Ovary (tissue), 10 donors: ENCODE measurements at places on chromosomes 1 and 21. TPM values are rescaled to one million over a fixed set of nuclear protein-coding genes. Genes with fewer than 3 reads are reported as not detected.

GRCh38 chr1:209567698-209568175 is 15.8 kb upstream of the CAMK1G start:
- no peak for DNase-seq

DNA sequence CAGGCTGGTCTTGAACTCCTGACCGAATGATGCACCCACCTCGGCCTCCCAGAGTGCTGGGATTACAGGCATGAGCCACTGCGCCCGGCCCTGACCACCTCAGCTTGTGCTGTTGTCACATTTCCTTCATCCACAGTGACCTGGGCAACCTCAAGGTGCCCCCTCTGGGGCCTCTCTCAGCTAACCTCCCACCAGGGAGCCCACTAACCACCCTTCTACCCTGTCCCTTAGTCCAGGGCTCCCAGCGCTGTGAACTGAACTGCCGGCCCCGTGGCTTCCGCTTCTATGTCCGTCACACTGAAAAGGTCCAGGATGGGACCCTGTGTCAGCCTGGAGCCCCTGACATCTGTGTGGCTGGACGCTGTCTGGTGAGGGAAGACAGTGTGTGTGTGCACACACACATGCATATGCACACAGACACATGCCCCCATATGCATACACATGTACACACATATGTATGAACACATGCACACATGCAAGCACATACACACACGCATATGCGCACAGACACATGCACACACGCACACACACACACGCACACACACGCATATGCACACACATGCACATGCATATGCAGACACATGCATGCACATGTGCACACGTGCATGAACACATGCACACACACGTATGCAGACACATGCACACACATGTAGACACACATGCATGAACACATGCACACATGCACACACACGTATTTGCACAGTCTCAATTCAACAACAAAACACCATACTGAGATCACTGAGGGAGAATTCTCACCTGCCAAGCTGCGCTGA is 6.2 kb downstream of the ADAMTSL4 start:
- DNase-seq = no peak

GRCh38 chr1:212749821-212750535 is 41.6 kb downstream of the NSL1 start:
- DNase-seq = no peak

Gene SYTL1
- 3.5 TPM for total RNA-seq

Gene MPL
- total RNA-seq = 0.82 TPM

Gene WNT3A
- total RNA-seq = not detected

GRCh38 chr1:168947041-168947440 is 159.4 kb upstream of the ATP1B1 start:
- no peak for DNase-seq

GRCh38 chr1:176656257-176656995 is 193.5 kb downstream of the PAPPA2 start:
- DNase-seq = no peak

- no peak for DNase-seq
Measured at GRCh38 chr1:67991546-67991945, 58.9 kb downstream of the DIRAS3 start.

DNA sequence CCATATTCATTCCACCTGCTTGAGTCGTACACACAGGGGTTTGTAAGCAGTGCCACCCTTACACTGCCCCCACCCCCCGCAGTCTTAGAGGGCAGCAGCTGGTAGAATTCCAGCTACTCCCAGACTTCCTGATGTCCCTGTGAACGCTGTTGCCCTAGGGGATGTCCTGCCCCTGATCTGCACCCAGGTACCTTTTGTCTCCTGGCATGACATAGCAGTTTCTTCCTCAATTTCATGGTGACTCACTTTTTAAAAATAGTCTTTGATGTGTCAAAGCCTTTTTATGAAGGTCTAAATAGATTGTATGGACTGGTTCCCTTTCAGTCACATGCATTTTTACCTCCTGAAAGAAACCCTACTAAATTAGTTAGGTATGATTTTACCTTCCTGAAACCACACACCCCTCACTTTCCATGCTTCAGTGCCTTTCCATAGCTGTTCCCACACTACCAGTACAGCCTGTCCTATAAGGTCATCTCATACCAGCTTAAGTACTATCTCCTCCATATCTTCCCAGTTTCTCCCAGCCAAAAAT is 76.4 kb downstream of the ST3GAL3 start:
- DNase-seq = no peak

- DNase-seq = no peak
Measured at GRCh38 chr1:114328361-114328904, 174.8 kb upstream of the SYT6 start.

- no peak for DNase-seq
Measured at GRCh38 chr1:32466761-32467160, 1.9 kb downstream of the ZBTB8B start.

DNA sequence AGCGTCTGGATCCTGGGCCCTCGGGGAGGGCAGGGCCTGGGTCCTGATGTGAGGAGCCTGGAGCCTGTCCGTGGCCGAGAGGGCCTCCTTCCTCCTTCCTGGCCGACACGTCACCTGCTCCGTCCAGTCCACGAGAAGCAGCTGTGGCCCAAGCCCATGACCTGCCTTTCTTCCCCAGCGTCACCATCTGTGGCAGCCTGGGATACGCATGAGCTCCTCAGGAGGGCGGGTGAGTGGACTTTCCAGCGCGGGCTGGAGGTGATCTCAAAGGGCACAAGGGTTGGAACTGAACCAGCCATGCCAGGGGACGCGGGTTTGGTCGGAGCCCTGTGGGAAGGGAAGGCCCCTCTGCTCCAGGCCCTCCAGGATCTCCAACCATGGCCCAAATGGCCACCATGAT is 90.4 kb downstream of the DHRS3 start:
- no peak for DNase-seq

DNA sequence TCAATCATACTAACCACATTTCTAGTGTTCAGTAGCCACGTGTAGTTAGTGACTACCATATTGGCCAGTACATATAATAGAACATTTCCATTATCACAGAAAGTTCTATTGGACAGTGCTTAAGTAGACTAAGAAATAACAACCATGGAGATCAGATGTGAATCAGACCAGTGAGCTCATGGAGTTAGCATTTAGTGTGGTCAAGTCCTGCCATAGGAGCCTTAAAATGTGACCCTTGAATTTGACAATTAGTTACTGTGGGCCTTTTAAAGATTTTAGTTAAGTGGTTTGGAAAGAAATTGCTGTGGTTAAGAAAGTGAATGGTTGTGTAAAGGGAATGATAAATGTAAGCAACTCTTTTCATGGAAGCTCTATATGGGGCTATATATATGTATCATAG is 123.4 kb downstream of the POU2F1 start:
- DNase-seq = no peak

DNA sequence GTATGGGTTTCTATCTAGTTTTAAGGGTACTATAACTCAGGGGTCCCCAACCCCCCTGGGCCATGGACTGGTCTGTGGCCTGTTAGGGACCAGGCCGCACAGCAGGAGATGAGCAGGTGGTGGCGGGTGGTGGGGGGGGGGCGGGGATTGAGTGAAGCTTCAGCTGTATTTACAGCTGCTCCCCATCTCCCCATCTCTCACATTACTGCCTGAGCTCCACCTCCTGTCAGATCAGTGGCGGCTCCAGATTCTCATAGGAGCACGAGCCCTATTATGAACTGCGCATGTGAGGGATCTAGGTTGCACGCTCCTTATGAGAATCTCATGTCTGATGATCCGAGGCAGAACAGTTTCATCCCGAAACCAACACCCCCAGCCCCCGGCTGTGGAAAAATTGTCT is 95.1 kb upstream of the SLC45A1 start:
- DNase-seq = no peak

DNA sequence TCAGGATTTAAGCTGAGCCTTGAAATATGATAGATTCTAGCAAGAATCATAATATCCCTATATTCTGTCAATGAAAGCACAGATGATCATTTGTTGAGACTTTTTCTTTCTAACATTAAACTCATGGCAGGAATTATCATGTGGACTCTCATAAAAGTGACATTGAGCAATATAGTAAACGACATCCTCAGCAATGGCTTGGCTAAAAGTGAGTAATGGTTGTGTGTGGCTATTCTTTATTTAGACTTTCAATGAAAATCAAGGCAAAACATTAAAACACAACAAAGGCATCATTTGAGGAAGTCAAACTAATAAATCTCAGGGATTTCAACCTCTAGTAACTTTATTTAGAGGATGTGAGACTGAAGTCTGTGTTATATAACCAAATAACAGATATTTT is 257.8 kb upstream of the ADGRL4 start:
- no peak for DNase-seq

DNA sequence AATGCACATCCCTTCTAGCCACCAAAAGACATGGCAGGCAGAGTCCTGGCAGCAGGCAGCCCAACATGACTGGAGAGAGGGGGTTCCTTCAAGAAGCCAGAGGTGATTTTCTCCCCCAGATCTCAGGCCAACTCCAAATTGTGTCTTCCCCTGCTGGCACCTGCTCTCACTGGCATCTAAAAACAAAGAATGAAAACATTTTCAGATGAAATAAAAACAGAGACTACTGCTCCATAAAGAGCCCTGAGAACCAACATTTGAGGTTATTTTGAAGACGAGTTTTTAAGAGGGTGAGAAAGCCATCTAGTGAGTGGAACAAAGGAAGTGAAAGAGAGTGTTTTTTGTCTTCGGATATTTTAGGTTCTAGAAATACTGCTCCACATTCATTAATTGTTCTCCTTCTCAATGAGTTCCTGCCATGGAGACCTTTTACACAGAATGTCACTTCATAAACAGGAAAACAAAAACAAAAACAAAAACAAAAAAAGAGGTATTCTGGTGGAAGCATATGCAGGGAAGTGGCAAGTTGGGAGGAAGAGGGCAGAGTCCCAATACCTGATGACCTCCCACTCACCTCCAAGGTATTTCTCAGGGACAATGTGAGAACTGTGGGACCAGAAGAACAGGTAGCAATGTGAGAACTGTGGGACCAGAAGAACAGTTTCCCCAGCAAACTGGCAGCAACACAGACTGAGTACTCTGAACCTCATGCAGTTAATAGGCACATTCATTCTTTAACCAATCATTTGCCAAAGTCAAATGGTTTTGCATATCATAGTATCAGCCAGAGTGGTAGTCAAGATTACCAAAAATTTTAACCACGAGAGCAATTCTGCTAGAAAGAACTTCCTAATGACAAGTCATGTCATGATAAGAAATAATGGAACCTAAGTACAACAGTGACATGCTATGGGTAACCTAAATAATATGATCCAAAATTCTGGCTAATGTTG is 50.0 kb downstream of the KIAA0319L start:
- no peak for DNase-seq

- no peak for DNase-seq
Measured at GRCh38 chr1:228463009-228463558, 24.1 kb upstream of the RNF187 start.

- DNase-seq = no peak
Measured at GRCh38 chr1:204626381-204626780, 59.2 kb downstream of the LRRN2 start.

- no peak for DNase-seq
Measured at GRCh38 chr1:10939654-10940450, 72.6 kb upstream of the TARDBP start.

Gene TARDBP
- total RNA-seq = 149 TPM

Gene USP24
- 42.5 TPM for total RNA-seq

GRCh38 chr21:44681861-44682579 is at the start of gene KRTAP12-1:
Gene KRTAP12-1, minus strand, starts transcription at chr21:44682163. Its CDS starts 40 bp downstream, at chr21:44682123.
- DNase-seq = no peak

GRCh38 chr1:241163363-241163762 is 193.6 kb downstream of the RGS7 start:
- no peak for DNase-seq

DNA sequence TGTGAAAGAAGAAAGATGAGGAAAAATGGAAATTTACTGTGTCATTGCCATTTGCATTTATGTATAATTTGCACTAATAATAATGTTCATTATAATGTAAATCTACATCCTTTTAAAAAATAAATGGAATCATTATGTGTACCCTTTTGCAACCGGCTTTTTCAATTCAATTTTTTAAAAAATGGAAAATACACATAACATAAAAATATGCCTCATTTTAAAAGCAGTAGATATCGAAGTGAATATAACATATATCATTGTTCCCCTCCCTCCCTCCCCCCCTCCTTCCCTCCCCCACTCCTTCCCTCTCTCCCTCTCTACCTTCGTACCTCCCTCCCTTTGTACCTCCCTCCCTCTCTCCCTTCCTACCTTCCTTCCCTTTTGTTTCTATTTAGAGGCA is 33.0 kb downstream of the UBE4B start:
- no peak for DNase-seq

- DNase-seq = no peak
Measured at GRCh38 chr1:30521261-30521865, 202.0 kb downstream of the MATN1 start.

DNA sequence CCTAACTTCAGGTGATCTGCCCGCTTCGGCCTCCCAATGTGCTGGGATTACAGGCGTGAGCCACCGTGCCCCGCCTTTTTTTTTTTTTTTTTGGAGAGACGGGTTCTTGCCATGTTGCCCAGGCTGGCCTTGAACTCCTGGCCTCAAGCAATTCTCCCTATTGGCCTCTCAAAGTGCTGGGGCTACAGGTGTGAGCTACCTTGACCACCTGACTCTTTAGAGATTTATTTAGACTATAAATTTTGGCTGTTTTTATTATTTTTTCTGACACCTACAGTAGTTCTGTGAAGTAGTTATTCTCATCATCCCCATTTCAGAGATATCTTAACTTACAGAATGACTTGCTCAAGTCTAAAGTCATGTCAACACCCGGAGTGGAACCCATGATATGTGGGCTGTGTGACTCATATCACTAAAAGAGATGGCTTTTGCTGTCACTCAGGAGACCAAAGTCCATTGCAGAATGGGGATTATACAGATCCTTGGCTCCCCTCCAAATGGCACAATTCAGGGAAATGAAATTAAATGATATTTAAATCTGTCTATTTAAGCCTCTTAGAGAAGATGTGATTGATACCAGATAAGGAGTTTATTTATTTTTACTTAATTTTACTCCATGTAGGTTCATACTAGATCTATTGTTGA is 93.2 kb downstream of the CTH start:
- no peak for DNase-seq

- no peak for DNase-seq
Measured at GRCh38 chr1:93753791-93754763, 72.4 kb upstream of the BCAR3 start.

Gene DHCR24
- total RNA-seq = 41.6 TPM

Gene TCP10L
- total RNA-seq = 2.4 TPM

DNA sequence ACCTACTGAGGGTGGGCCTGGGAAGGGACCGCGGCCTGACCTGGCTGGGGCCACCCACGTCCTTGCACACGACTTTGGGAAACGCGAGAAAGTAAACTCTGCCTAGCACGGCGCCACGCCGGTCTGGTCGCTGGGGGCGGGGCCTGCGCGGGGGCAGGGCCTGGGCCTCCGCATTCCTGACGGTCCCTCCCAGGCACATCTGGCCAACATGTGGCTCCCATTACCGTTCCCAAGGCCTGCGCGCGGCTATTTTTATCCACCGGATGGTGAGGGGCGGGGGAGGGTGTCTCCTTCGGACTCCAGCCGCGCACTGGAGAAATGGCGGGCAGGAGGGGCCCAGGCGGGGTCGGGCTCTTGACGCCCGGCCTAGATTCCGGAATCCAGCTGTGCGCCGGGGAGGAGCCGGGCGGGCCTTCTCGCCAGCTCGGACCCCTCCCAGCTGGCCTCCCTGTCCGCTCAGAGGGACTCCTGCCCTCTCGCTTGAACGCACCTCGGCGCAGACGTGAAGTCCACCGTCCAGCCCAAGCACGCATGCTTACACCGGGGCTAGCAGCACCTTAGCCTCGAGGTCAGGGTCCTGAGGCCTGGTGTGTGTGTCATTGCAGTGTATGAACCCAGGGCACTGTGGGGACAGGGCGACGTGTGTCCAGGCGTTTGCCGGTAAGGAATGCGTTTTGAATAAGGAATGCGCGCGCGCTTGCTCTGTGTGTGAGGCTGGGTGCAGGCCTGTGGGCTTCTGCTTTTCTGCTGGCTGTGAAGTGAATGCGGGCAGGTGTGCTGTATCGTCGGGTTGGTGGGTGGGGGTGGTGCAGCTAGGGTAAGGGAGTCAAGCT is 2.1 kb downstream of the EVA1B start:
- peak; percentile 93 for DNase-seq
